ENCODE measurements at places on chromosomes 12 and 14.
A peak's percentile ranks its signal among the peaks of the same experiment; 100 is the strongest.

- DNase-seq, result peak; percentile 51
Observed at GRCh38 chr14:37197421-37198272, at the start of gene MIPOL1. MIPOL1 (plus strand) TSS chr14:37197937; CDS start chr14:37247889, 49,952 bp downstream.

GRCh38 chr12:43815416-43815815, 9.3 kb upstream of the TWF1 start:
- DNase-seq, result no peak

DNA sequence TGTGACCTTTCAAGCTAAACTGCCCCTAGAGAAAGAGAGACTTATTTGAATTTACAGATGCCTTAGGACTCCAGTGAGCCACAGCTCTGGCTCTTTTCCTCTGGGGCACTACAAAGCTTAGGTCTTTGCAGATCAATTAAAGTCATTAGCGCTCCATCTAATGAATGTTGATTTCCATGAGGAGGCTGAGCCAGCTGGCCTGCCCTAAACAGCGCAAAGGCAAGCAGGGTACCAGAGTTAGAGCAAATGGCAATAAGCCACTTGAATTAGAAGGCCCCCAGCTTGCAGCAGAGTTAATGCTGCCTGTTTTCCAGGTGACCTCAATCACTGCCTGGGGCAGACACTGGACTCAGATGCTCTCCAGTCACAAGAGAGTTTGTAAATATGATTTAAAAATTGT, 695.3 kb downstream of the DIO2 start:
- DNase-seq, result no peak

- peak; percentile 70 for DNase-seq
Observed at GRCh38 chr14:70886421-70887206, 20.6 kb upstream of the PCNX1 start.

DNA sequence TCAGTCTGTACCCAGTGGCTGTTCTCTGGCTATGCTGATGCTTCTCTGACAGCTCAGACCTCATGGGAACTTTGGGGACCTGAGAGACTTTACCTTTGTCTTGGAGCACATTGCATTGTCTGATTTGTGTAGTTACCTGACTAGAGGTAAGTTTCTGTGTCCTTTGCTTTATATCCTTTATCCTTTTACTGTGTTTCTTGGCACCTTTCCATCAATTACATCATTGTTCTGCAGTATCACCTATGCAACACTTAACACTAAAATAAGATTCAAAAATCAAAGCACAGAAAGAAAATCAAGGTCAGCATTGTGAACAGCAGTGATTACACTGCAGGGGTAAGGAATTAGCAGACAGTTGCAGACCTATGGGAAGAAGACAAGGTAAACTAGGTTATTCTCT, 43.8 kb downstream of the SLC35F4 start:
- no peak for DNase-seq

DNA sequence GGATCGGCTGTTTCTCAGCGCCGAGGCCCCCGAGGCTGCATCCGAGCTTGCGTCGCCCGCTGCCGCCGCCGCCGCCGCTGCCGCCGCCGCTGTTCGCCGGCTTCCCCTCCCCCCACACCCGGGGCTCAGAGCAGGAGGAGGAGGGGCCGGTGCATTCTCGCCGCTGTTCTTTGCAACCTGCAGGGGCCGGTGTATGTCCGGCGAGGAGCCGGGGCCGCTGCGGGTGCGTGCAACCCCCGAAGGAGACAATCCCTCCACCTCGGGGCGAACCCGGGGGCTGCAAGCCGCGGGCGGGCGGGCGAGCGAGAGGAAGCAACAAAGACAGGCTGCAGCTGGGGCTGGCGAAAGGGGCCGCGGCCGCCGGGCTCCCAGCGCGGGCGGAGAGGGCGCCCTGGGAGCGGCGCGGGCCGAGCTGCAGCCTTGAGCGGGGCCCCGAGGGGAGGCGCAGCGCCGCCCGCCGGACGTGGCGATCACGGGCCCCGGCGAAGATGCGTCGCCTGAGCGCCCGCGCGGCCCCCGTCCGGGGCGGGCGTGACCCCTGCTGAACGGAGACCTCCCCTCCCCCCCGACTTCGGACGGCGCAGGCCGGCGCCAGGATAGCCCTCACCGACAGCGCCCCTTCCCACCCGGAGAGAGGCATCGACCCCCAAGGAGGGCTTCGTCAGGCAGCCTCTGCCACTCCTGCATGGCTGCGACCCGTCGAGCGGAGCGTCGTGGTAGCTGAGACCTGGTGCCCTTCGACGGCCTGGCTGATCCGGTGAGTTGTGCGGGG, 702 bp downstream of the FAM222A start:
- DNase-seq, result peak; percentile 54

GRCh38 chr12:11171969-11172675, 1.1 kb downstream of the SMIM10L1 start:
- peak; percentile 9 for DNase-seq

GRCh38 chr14:25041484-25041883, 8.5 kb downstream of the STXBP6 start:
- no peak for DNase-seq
